RCC 7860 (cell line): ENCODE measurements at places on chromosomes 4 and X.

- no peak for DNase-seq
These were observed 40.5 kb upstream of the YTHDC1 start for GRCh38 chr4:68390205-68390935.

DNA sequence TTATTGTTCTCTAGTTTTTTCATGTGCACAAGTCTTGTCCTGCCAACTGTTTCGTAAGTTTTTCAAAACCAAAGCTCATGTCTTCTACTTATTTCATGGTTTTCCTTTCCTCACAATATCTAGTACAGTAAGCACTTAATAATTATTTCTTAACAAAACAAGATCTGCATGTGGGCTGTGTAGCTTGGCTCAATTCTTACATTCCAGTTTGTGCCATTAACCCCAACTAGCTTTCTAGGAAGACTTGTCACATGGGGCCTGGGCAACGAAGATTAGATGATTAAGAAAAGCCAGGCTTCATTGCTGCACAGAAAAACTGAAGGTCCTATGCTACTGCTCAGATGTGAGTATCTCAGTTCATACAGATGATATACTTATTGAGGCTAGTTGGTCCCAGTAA lies 155.3 kb upstream of the TEX13A start:
- no peak for DNase-seq

DNA sequence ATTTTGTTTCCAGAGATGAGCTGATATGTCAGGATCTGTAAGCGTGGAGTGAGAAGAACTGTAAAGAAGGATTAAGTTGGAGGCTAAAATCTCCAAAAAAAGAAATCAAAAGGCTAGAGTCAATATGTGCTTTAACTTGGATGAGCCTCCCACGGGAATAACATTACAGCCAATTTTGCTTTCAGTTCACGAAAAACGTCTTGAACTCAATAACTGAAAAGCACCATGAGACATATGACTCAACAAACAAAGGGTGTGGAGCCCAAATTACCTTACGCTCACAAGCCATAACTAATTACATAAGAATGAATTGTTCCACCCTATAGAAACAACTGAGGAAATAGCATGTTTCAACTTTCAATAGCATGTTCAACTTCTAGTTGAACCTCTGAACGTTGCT lies 22.3 kb downstream of the TMPRSS11D start:
- no peak for DNase-seq

GRCh38 chr4:40295572-40295971 lies 39.6 kb upstream of the CHRNA9 start:
- no peak for DNase-seq

GRCh38 chrX:140948827-140949226 lies 53.6 kb upstream of the SPANXB1 start:
- no peak for DNase-seq

- no peak for DNase-seq
These were observed 26.4 kb downstream of the GPM6B start for GRCh38 chrX:13790206-13791131.

GRCh38 chrX:119935215-119935874 lies 8.2 kb downstream of the NKAP start:
- no peak for DNase-seq

DNA sequence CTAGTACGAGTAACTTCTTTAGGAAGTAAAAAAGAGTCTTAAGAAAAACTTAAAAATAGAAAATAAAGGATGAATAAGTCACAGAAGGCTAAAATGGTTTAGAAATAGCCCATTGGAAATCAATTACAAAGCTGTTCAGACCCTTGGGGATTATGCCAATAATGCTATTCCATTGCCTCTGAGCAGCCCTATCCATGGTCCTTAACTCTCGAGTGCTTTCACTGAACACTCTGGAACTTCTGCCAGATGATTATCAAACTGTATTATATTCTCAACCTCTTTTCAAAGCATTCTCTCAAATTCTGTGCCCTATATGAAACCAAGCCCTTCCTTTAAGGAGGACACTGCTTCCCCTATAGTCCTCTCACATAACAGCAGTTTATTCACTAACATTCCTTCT lies 17.0 kb downstream of the SLC9B1 start:
- DNase-seq: no peak

DNA sequence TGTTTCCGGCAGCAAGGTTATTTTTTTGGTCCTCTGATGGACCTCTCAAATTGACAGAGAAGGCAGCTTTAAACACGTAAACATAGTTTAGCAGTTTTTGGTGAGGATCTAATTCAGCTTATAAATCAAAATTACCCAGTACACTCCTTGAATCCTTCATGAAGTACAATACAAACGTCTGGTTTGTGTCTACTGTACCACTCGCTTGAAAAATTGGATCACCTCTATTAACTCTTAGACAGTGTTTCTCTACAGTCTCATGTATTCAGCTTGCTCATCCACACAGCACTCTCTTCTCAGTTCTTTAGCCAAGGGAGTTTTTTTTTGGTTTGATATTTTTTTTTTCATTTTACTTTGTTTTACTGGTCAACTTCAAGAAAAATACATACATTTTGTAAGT lies 113.5 kb downstream of the RNF150 start:
- no peak for DNase-seq
